CD4-positive, alpha-beta T cell treated with Interleukin-15 for 1 hour (primary cell): ENCODE measurements at places on chromosomes 11 and 22.

DNA sequence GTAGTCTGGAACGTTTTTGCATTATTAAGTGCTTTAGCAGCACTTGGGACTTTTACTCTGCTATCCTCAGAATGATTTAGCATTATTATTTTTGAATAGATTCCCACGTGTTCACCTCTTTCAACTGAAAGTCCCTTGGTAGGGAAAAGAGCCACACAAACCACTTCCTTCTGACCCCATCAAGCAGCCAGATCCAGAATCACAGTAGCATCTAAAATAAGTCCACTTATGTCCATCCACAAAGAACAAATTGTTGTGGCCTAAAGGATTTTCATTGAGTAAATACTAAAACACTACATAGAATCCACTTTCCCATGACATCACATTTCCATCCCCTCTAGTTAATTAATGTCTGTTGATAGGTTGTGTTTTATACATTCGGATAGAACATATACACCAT lies 381.7 kb downstream of the AASDHPPT start:
- no peak for DNase-seq

DNA sequence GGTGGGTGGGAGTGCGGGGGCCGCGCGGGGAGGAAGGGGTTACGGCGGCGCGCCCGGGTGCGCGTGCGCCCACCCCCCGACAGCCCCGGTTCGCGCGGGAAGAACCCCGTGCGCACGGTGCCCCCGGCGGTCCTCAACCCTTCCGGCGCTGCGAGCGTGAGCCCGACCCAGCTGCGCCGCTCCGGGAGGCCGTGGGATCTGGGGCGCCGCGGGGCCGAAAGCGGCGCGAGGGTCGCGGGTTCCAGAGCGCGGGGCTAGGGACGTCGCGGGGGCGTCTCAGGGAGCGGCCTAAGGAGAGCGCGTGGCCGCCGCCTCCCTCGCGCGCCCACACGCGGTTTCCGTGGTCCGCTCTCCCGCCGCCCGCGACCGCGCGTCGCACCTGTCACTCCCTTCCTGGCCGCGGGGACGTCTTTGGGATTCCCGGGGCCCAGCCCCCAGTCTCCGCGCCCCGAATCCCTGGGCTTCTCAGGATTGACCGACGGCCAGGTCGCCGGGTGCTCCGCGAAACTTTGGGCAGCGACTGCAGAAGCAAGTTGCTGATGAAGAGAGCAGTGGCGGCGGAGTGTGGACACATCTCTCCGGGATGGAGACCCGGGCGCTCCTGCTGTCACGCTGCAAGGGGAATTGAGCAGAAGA lies 582 bp downstream of the SREBF2 start:
- peak; percentile 38 for DNase-seq

DNA sequence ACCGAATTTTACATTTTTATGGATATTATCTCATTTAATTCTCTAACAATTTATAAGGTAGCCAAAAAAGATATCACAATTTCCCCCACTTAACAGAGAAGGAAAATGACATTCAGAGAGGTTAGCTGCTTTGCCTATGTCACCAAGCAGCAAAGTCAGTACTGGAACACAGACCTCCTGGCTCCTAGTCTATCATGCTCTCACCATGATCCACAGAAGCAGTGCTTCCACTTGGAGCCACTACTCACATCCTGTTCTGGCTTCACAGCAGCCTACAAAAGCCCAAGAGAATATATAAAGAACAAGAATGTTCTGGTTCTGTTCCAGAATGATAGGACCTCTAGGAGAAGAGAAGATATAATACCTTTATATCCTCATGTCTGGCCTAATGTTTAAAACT lies 59.5 kb upstream of the SCUBE2 start:
- DNase-seq, result no peak

- no peak for DNase-seq
These were observed 22.4 kb upstream of the ARHGAP8 start for GRCh38 chr22:44730022-44730393.

DNA sequence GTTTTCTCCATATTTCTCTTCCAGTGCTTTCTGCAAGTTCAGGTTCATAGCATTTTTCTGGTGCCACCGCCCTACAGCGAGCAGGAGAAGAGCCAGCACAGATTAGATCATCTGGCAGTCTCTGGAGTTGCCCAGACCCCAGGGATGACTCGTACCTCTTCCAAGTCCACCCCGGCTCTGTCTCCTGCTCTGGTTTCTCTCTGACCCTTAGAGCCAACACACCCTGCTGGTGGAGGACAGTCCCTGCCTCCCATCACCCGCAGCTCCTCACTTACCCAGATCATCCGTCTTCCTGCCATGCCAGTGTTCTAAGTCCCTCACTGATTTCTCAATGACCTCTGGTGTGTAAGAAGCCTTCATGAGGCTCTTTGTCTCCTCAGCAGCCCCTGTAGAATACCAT lies 28.0 kb downstream of the TST start:
- DNase-seq, result no peak

GRCh38 chr11:45921561-45922424 lies 663 bp upstream of the LARGE2 start:
- DNase-seq, result peak; percentile 16

DNA sequence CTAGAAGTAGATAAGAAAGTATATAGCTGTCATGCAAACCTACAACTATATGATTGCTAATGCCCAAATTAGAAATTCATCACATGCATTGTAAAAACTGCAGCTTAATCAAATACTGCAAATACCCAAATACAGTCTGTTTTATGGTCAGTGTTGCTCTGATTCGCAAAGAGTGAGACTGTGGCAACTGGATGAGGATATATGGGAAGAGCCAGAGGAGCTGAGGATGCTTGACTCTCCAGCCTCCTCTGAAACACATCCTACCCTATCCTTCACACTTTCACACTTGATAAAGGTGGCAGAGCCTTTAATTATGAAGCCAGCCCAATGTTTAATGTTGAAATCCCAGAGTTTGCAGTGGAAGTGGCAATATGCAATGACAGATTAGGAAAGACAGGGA lies 21.9 kb upstream of the OR2AT4 start:
- DNase-seq, result no peak

DNA sequence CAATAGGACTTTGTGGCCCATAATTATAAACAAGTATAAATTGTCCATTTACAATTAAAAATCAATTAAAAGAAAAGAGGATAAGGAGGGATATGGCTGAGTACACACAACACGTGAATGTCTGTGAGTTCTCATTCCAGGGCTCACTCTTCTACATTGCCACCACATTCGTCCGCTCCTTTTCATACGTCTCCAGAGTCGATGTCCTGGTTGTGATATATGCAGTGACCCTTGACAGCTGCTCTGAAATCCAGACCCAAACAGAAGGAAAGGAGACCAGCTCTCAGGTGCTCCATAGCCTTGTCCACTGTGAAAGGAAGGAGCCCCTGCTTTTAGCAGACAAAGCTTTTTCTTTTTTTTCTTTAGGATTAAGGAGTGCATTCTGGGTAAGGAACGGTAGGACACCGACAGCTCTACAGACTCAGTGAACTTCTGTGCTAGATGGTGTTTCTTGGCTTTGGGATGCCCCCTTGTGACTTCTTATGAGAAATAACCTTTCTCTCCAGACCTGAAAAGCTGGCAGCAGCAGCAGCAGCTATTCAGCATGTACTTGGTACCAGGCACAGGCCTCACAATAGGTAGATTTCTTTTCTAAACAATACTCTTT lies 19.7 kb upstream of the DNAJB13 start:
- DNase-seq, result no peak

- no peak for DNase-seq
These were observed 3.9 kb downstream of the SLC25A22 start for GRCh38 chr11:794013-794765.

- no peak for DNase-seq
These were observed 63.5 kb upstream of the FDX1 start for GRCh38 chr11:110366291-110366690.

DNA sequence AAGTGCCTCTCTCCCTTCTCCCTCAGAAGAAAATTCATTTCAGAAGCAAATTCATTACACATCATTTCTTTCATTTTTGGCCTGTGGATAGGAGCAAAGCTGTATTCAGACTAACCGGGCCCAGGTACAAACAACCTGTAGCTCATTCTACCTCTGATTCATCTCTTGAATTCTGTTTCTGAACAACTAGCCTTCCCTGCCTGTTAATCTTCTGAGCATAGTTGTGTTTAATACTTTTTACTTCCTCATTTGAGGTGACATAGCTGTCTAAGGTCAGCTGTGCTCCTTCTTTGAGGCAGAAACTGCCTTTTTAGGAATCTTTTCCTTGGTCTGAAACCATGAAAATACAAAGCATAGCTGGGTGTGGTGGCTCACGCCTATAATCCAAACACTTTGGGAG lies 12.6 kb upstream of the IL18BP start:
- no peak for DNase-seq

GRCh38 chr11:5818245-5818886 lies 9.6 kb downstream of the OR52N2 start:
- DNase-seq, result no peak

- no peak for DNase-seq
These were observed 422 bp downstream of the DENND6B start for GRCh38 chr22:50326225-50326955.

DNA sequence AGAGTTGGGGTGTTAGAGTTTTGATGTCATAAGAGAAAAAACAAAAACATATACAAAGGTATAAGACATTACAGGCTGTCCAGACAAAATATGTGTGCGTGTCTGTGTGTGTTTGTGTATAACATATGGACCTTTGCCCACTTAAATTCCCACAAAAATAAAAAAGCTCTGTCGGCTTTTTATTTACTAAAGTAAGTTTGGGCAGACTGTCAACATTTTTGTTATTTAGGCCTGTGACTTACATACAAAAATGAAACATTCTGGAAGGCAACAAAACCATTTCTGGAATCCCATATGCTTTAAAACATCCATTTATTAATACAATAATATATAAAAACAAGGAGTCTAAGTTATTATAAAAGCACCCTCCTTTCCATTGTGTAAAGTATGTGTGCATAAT lies 960.1 kb upstream of the FAT3 start:
- no peak for DNase-seq

DNA sequence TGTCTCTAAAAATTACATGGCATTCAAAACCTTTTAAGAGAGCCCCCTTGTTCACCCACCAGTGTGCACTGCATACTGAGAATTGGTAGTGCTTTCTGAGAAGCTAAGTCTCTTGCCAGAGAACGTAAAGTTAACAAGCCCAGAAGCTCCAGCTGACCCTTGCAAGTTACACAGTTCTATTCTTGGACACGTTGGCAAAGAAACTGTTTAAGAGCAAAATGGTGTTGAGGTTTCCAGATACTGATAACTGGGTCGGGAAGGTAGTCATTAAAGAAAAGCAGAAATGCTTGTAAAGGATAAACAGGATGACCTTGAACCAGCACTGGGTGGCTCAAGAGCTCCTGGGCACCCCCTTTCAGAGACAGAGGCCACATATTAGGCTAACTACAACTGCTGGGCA lies 284.8 kb downstream of the CADM1 start:
- DNase-seq, result no peak

- no peak for DNase-seq
These were observed 58.1 kb upstream of the FAM181B start for GRCh38 chr11:82791779-82792178.

DNA sequence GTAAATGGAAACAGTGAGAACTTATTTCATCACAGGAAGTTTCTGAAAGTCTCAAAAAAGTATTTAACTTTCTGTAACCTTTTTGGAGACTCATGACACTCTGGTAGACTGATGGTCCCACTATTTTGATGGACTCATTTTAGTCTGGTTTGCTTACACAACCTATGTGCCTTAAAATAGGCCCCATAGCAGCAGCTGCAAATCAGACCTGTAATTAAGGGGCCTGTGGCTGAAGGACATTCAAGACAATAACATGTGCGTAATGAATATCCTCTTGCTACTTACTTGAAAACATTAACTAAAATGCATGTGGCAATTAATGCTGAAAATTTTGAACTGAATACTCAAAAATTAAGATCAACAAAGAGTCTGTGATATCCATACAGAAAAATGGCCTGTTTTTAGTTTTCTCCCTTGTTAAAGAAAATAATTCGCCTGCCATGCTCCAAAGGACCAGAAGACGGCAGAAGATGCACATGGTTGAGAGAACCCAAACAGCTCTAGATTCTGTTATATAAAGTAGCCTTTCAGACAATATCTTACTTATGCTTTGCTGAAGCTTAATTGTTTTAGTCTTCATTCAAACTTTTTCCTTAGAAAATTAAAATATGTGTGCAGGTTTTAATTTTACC lies 568.5 kb downstream of the KCNA4 start:
- DNase-seq, result no peak

DNA sequence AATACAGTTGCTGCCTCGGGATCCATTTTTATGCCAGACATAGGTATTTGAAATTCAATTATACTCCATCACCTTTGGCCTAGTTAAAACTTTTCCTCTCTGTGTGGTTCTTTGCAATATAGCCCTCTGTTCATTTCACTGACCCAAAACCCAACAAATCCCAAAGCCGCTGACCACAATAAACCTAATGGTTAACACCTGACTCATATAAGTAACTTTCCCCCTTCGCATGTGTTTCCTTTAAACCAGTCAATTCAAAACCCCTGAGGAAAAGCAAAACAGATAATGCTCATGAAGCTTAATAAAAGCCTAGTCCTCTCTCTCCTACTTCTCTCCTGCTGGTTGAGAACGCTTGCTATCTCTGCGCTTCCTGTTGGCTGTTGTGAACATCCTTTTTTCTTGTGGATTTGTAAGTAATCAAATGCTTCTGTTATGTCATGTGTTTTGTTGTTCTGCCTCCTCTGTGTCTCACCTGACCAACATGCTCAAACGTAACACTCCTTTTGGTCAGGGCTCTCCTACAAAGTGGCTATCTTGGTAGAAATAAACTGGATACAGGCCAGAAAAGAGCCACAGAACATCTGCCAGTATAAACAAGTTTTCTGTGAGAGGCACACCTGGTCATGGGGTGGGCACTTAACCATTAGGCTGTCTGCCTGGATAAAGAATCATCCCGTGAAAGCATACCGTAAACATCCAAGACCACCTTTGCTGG lies 652.6 kb downstream of the METTL15 start:
- DNase-seq, result no peak

DNA sequence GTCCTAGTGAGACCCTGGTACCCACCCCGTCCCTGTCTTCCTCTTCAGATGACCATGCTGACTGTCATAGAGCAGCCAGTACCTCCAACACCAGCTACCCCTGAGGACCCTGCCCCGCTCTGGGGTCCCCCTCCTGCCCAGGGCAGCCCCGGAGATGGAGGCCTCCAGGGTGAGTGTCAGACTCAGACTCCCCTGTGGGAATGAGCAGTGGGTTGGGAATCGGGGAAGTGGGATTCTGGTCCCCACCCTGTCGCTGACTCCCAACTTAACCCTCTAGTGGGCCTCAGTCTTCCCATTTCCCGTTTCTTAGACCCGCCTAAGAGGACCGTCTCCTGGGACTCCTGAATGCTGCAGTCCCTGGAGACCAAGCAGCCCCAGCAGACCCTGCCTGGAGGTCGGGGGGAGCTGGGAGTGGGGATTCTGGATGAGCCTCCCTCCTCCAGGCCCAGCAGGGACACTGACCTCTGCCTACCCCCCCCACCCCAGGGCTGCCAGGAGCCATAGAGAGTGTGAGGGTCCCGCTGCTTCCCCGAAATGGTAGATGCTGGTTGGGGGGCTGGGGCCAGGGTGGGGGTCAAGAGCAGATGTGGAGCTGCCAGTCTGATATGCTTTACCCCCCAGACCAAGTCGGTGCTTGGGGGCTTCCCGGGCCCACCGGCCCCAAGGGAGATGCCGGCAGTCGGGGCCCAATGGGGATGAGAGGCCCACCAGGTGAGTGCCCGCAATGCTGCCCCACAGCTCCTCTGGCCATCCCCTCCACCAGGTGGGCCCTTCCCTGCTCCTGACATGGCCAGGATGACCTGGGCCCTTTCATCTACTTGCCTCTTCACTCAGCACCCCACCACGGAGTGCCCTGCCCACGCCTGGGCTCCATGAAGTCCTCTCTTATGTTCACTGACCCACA lies 25.5 kb downstream of the EMID1 start:
- no peak for DNase-seq
